Gastroesophageal sphincter (tissue), 4 donors: ENCODE measurements at places on chromosomes 3 and 15. TPM values are rescaled to one million over a fixed set of nuclear protein-coding genes. Genes with fewer than 3 reads are reported as not detected.

The ATP13A4 gene
- total RNA-seq: not detected

The NOX5 gene
- 0.54 TPM for total RNA-seq

DNA sequence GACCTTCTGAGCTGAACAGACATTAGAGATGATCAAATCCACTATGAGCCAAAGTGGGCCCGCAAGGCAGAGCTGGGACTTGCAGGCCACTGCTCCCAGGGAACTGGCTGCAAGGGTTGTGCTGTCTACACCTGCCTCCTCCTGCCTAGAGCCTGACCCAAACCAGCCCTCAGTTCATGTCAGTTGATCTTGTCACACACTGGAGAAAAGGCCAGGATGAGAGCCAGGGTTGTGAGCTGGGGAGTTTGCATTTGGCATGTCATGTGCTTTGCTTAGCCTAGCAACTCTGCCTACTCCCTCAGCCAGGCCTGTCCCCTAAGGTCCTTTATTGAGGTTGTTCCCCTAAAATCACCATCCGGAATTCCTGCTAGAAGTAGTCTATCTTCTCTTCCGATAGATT is 67.8 kb downstream of the RAB11A start:
- no peak for ATAC-seq

- peak; percentile 52 for ATAC-seq
These were observed 8.7 kb upstream of the CPA3 start for GRCh38 chr3:148856384-148856783.

- ATAC-seq: peak; percentile 76
These were observed 238.2 kb upstream of the C2CD4B start for GRCh38 chr15:62403164-62403809.
